ENCODE measurements at places on chromosomes 7 and 10.

DNA sequence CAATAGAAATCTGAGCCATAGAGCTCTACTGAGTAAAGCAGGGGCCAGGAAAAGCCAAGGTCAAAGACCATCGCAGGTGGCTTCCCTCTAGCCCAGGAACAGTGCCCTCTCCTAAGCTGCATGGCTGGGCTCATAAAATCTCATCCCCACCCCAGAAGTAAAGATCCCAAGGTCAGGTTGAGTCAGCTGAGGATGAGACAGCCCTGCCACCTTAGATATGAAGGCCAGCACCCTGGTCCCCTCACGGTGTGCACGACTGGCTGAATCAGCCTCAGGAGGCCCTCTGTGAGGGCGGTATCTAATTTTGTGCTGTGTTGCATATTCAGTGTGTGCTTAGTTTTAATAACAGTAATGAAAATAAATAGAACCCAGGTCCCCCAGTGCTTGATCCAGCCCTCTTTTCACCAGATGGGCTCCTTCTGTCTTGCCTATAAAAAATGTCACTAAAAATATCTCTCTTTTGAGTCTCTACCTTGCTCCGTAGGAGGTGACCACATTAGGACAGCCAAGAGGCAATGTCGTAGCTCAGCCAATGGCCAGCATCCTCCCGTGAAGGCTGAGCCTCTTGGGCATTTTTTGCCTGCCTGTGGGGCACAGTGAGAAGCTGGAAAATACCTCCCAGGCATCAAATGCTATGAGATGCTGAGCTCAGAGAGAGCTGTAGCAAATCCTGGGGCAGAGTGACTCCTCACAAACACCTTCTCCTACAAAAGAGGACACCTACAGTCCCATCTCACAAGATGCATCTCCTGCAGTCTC, 424.0 kb downstream of the PLXNA4 start:
- DNase-seq, result no peak

- DNase-seq, result no peak
Observed at GRCh38 chr7:30654296-30655090, 27.8 kb downstream of the CRHR2 start.

DNA sequence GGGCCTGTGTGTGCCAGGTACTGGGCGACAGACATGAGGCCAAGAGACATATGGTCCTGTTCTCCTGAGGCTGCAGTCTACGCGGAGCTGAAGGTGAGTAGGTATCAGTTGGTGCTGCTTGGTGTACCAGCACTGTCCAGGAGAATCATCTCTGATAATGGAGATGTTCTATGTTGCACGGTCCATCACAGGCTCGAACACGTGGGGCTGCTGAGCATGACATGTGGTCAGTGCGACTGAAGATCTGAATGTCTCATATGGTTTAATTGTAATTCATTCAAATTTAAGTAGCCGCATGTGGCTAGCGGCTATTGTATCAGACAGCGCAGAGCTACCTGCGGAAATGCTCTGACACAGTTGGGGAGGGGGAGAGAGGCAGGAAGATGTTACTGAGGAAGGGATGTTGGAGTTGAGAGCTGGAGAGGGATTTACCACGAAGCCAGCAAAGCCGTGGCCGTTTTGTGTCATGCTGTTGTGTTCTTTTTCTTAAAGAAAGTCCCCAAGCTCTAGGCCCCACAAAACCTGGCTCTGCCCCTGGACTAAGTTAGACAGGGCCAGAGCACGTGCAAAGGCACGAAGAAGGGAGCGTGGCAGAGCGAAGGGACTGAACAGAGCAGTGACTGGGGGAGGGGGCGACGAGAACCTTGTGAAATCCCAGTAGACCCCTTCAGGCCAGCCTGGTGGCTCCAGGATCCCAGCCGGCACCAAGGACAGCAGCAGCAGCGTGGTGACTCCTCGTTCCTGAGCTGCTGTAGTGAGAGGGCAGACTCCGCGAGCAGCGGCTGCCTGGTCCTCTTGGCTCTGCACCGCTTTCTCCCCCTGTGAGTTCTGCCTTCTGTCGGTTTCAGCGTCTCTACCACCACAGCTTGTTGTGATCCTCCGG, 20.0 kb downstream of the SMKR1 start:
- no peak for DNase-seq

GRCh38 chr7:28956608-28957063, 1.5 kb downstream of the TRIL start:
- DNase-seq, result no peak

- no peak for DNase-seq
Observed at GRCh38 chr7:41917-42565, 150.3 kb upstream of the FAM20C start.
